Fibroblast of the conjunctiva (primary cell): ENCODE measurements at places on chromosomes 3 and 15.

GRCh38 chr15:84023636-84024035 is 211.9 kb upstream of the GOLGA6L4 start:
- DNase-seq: peak; percentile 13

GRCh38 chr3:38828681-38829080 is 12.7 kb upstream of the SCN10A start:
- DNase-seq: no peak

GRCh38 chr3:55246033-55246432 is 241.1 kb downstream of the WNT5A start:
- DNase-seq: peak; percentile 6

GRCh38 chr3:177731644-177732268 is 534.5 kb upstream of the TBL1XR1 start:
- peak; percentile 89 for DNase-seq

- no peak for DNase-seq
These were observed 35.1 kb downstream of the SLMAP start for GRCh38 chr3:57791245-57791644.

DNA sequence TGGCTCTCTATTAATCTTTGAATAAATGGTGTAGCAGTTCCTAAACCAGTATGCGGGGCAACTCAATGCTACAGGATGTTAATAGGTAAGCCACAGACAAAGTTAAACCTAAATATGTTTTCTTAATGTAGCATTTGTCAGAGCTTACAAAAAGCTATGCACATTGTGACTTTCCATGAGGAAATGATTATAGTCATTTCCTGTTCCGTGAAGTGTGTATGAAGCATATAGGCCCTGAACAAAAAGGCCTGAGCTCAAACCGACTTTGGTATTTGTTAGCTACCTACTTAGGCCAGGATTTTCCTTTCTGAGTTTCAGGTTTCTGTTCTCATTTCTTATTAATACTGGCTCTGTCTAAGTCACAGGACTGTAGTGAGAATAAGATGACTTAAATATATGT is 14.2 kb downstream of the ZNF80 start:
- DNase-seq: no peak

- DNase-seq: no peak
These were observed 38.1 kb upstream of the LMOD3 start for GRCh38 chr3:69160525-69160924.

- DNase-seq: no peak
These were observed 156.7 kb downstream of the DIPK2A start for GRCh38 chr3:144128108-144128892.

- DNase-seq: no peak
These were observed 4.8 kb upstream of the MECOM start for GRCh38 chr3:169668072-169668956.

DNA sequence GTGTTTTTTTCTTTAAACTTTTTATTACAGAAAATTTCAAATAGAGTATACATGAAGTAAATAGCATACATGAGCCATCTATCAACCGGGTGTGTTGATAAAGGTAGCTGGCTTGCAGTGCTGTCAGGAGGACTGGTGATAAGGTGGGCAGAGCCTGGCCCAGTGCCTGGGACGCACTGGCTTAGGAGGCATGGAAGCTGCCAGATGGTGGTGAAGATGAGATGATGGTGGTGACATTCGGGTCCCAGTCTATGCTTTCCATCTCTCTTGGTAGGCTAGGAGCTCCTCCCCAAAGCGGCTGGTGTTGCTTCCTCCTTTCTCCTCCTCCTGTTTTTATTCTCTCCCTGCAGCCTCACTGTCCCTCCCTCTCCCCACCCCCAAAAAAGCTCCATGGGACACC is 101.7 kb downstream of the ADCY5 start:
- DNase-seq: no peak

DNA sequence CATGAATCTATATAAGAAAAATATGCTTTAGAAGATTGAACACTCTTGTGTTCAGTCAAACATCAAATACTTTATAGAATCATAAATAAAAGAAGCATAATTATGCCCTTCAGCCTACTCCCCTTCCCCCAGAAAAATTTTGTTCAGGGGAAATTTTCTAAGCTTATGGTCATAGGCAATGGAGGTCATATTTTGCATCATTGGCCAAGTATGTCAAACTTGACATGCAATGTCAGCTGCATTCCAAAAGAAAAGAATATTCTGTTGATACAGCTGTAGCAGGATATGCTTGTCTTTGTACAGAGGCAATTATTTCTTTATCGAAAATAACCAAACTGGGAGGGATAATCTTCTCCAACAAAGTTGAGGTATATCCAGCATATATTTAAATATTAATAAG is 328.2 kb downstream of the ZIC1 start:
- DNase-seq: no peak

DNA sequence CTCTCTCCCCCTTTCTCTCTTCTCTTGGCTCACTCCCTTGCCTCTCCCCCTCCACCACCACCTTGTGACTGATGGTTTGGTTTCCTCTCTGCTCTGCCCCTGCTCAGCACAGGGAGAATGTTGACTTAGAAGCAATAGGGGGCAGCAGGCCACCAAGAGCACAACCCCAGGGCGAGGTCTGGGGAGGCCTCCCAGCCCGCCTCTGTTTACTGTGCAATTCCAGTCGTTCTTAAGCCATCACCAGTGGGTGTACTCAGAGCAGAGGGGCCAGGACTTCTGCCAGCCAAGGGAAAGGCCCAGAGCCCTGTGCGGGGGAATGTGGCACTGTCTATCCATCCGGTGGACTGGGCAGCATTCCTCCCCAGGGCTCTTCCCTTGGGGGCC is 5.7 kb upstream of the APEH start:
- no peak for DNase-seq

GRCh38 chr3:61561374-61562041 is at the start of gene PTPRG:
Gene PTPRG, plus strand, starts transcription at chr3:61561571. Its CDS starts 717 bp downstream, at chr3:61562288.
- DNase-seq: peak; percentile 89
